ENCODE measurements at places on chromosomes 7 and 10. TPM values are rescaled to one million over a fixed set of nuclear protein-coding genes. Genes with fewer than 3 reads are reported as not detected.

SEMA4G gene
- total RNA-seq, result 2.1 TPM

IFT22 gene
- 19.8 TPM for total RNA-seq

SFXN3 gene
- 72.4 TPM for total RNA-seq

GRCh38 chr7:15678653-15679052, 7.8 kb downstream of the MEOX2 start:
- no peak for DNase-seq

GRCh38 chr10:127090138-127090537, 106.3 kb downstream of the INSYN2A start:
- DNase-seq, result no peak

- no peak for DNase-seq
Measured at GRCh38 chr7:10793995-10794775, 179.5 kb upstream of the PHF14 start.

GRCh38 chr10:82932451-82932850, 1057.5 kb downstream of the NRG3 start:
- no peak for DNase-seq

VGF gene
- total RNA-seq, result not detected

GRCh38 chr7:140673774-140674155, 1.0 kb downstream of the ADCK2 start:
- DNase-seq, result no peak

- no peak for DNase-seq
Measured at GRCh38 chr7:90642978-90643377, 46.9 kb downstream of the CDK14 start.

ANKRD22 gene
- not detected for total RNA-seq

GRCh38 chr7:80488851-80489370, 23.0 kb downstream of the GNAT3 start:
- no peak for DNase-seq

GRCh38 chr7:15954671-15955354, 268.3 kb upstream of the MEOX2 start:
- no peak for DNase-seq

FBH1 gene
- 43.0 TPM for total RNA-seq

IL6 gene
- total RNA-seq, result 37.3 TPM

DNA sequence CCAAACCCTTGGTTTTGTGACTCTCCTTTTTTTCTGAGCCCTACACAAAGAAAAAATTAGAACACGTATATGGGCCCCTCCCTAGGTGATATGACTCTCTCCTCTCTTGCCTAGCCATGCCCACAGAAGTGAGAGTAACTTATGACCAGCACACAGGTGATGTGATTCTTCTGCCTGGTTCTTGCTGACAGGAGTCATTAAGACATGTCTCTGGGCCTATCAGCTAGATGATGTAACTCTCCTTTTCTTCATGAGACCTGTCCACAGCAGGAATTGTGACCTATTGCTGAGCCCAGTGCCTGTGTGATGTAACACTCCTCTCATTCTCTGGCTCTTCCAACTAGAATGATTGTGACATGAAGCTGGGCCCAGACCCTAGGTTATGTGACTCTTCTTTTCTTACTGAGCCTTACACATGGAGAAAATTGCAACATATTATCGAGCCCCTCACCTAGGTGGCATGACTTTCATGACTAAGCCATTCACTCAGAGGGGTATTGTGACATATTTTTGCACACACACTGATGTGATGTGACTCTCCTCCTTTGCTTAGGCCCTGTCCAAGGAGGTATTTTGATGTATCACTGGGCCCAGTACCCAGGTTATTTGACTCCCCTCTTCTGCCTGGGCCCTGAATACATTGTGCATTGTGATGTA, 31.4 kb upstream of the ZNF107 start:
- DNase-seq, result no peak

DNA sequence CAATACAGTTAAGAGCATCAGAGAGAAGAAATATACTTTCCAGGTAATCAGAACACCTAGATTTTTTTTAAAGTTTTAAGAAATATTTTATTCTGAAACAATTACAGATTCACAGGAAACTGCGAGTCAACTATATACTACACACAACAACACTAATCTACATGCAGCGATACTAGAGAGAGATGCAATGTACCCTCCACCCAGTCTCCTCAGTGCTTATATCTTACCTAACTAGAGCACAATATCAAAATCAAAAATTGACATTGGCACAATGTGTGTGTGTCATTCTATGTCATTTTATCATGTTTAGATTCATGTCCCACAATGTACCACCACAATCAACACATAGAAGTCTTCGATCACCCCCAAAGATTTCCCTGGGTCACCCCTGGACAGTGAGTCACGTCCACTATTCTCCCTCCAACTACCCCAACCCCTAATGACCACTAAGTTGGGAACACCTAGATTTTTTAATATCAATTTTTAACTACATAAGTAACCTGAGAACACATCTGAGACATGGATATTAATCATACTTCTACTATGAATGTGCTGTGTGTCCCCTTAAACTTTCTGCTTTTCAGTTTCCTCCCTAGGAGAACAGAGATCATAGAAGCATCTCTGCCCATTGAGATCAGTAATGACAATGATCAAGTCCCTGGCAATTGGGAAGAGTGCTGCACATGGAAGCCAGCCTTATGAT, 86.5 kb downstream of the GSAP start:
- DNase-seq, result no peak

- DNase-seq, result no peak
Measured at GRCh38 chr7:67918158-67918557, 921.5 kb downstream of the TYW1 start.

- DNase-seq, result no peak
Measured at GRCh38 chr10:100600218-100600617, 64.5 kb downstream of the HIF1AN start.

- DNase-seq, result no peak
Measured at GRCh38 chr7:157955348-157955999, 618.7 kb downstream of the DNAJB6 start.

DNA sequence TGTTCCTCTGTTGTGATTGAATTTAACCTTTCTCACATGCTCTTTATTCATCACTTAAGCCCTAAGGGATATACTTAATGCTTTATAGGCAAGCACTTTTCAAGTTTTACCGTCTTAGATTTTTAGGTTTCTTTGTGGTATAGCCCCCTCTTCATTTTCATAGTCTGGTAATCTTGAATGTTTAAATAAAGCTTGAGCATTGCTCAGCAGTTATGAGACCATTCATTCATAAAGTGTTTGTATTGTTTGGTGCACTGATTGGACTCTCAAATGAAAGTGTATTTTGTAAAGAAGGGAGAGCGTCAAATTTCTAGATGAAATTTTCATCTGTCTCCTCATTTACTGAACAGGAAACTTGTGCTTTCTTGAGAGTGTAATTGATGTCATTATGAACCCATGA, 25.2 kb downstream of the TASOR2 start:
- DNase-seq, result no peak

DNA sequence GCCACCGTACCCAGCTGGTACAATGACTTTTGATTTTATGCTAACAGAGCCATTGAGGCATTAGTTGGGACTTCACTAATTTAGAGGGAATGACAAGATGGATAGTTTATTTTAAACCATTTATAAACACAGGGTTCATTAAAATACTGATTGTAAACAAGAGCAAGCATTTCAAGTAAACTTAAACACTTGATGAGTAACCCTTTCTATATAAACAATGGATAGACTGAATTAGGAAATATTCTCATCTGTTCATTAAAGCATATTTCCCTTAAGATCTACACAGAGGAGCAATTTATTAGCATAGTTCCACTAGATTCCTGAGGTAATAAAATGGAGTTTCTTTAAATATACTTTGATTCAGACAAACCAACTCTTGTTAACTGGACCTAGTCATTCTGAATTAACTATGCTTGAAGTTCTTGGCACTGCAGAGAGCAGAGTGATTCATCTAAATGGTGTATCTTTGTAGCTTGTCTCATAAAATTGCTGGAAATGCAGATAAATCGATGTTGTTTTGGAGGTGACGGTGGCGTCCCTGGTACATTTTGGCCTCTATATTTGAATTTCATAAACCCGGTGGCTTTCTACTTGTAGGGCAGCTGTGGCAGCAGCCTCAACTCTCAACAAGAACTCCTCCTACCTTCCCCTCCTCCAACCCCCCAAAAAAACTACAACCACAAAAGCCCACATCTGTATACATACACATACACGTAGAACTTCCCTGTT, 15.4 kb upstream of the VDAC2 start:
- DNase-seq, result peak; percentile 22

GRCh38 chr7:104553074-104553473, 224.7 kb downstream of the LHFPL3 start:
- no peak for DNase-seq

GRCh38 chr10:85212526-85212925, 884.1 kb downstream of the CCSER2 start:
- no peak for DNase-seq

SEMA3A gene
- total RNA-seq, result 0.75 TPM

GRM3 gene
- not detected for total RNA-seq

GRCh38 chr7:86664486-86664885, 20.8 kb downstream of the GRM3 start:
- DNase-seq, result no peak

DNA sequence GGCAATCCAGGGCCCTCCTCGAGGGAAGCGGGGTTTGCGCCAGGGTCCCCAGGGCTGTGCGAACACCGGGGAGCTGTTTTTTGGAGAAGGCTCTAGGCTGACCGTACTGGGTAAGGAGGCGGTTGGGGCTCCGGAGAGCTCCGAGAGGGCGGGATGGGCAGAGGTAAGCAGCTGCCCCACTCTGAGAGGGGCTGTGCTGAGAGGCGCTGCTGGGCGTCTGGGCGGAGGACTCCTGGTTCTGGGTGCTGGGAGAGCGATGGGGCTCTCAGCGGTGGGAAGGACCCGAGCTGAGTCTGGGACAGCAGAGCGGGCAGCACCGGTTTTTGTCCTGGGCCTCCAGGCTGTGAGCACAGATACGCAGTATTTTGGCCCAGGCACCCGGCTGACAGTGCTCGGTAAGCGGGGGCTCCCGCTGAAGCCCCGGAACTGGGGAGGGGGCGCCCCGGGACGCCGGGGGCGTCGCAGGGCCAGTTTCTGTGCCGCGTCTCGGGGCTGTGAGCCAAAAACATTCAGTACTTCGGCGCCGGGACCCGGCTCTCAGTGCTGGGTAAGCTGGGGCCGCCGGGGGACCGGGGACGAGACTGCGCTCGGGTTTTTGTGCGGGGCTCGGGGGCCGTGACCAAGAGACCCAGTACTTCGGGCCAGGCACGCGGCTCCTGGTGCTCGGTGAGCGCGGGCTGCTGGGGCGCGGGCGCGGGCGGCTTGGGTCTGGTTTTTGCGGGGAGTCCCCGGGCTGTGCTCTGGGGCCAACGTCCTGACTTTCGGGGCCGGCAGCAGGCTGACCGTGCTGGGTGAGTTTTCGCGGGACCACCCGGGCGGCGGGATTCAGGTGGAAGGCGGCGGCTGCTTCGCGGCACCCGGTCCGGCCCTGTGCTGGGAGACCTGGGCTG, 26.0 kb downstream of the PRSS2 start:
- peak; percentile 63 for DNase-seq
